ENCODE measurements at places on chromosomes 12 and 14.

DNA sequence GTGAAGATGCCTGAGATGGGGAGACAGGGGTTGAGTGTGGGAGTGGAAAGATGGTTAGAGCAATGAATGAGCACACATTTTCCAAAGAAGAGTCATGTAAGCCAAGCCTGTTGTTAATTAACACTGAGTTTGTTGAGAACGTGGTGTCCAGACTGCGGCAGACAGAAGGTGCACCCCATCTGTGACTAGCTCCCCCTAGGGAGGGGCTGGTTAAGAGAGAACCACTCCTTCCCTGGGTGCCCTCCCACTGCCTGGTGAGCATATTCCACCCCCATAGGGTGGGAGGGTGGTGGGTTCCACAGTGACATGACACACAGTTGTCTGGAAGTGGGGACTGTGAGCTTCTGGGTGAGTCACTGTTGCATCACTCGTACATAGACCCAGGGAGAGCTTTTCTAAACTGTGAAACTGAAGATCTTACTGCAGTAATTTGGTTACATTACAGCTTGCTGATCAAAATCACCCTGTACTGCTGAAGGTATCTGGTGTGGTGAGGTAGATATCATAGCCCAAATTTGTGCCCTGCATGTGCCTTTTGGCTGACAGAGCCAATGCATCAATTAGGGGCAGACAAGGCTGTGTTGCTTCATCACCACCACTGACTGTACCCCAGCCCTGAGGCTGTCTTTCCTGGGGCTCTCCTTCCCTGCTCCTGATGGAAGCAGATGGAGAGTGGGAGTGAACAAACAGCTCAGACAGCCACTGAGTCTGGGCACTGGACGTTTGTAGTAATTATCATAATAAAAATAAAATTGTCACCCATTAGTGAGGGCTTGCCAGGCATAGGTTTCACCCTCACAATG, 150.9 kb downstream of the EMP1 start:
- peak; percentile 67 for DNase-seq

GRCh38 chr12:118346895-118347294, 25.8 kb downstream of the TAOK3 start:
- DNase-seq, result no peak

- DNase-seq, result no peak
Measured at GRCh38 chr14:83975435-83975834, 1554.5 kb upstream of the FLRT2 start.

DNA sequence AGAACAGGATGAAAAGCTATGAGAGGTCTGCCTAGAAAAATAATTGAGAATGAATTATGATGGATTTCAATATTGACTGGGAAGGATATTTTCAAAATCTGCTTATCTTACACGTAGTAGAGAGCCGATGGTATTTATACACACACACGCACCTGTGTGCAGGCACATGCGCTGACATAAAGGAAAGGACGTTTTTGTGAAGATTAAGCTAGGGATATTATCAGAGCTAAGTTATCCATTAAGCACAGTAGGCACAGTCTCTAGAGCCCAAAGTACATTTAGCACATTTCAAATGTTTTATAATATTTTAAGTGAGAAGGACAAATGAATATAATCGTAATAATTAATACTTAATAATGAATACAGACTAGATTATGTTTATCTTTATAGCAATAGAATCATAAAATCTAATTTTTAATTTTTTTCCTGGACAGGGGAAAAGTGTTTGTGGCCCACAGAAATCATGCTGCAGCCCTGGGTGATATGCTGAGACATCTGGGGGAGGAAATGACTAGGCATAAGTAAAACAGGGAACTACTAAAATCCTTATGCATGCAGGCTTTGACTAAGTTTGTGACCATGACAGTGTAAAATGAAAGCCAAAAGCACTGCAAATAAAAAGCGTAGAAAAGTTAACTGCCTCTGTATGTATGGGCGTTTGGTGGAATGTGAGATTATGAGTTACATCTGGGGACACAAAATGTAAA, 146.1 kb downstream of the KITLG start:
- no peak for DNase-seq

- no peak for DNase-seq
Measured at GRCh38 chr14:55052269-55052930, 953 bp downstream of the MAPK1IP1L start.

DNA sequence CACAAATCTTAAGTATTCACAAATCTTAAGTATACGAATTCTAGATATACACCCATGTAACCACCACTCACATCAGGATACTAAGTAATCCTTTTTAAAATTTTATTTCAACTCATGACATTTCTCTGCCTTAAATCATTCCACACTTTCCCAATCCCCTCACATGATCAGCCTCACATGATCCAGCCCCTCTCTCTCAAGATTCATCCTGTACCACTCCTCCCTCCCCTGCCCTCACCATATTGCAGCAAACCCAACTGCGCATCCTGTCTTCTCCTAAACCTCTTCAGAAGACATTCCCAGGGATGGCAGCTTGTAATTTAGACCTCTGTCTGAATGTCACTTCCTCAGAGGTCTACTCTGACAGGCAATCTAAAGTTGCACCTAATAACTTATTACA, 1.7 kb upstream of the EIF4B start:
- peak; percentile 13 for DNase-seq

DNA sequence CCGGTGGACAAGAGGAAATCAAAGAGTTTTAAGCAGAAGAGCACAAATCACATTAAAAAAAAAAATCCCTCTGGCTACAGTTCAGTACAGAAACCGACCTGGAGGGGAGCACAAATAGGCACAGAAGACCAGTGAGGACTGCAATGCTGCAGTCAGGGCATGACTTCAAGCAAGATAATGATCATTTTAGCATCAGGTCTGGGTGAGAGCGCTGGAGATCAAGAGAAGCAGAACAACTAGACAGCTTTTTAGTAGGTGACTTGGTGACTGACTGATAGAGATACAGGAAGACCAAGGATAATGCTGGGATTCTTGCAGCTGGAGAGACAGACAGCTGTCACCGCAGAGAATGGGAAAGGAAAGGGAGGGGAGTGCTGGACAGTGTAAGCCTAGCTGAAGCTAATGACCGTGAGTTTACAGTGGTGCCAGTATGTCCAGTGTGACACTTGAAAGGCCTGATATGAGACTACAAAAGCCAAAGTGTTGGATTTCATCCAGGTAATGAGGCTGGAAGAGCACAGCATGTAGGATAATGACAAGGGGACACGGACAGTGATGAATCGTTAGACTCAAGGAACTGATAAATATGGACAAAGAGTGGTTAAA, 5.6 kb downstream of the NFYB start:
- DNase-seq, result no peak

GRCh38 chr12:132236930-132237771, 92.2 kb downstream of the GALNT9 start:
- DNase-seq, result no peak

- DNase-seq, result no peak
Measured at GRCh38 chr12:18068355-18068754, 21.6 kb downstream of the RERGL start.

- DNase-seq, result no peak
Measured at GRCh38 chr14:92922155-92922735, 705 bp upstream of the CHGA start.

GRCh38 chr14:58299401-58300330, 1.3 kb downstream of the ARID4A start:
- no peak for DNase-seq

- no peak for DNase-seq
Measured at GRCh38 chr14:69591317-69591716, 16.6 kb upstream of the CCDC177 start.

DNA sequence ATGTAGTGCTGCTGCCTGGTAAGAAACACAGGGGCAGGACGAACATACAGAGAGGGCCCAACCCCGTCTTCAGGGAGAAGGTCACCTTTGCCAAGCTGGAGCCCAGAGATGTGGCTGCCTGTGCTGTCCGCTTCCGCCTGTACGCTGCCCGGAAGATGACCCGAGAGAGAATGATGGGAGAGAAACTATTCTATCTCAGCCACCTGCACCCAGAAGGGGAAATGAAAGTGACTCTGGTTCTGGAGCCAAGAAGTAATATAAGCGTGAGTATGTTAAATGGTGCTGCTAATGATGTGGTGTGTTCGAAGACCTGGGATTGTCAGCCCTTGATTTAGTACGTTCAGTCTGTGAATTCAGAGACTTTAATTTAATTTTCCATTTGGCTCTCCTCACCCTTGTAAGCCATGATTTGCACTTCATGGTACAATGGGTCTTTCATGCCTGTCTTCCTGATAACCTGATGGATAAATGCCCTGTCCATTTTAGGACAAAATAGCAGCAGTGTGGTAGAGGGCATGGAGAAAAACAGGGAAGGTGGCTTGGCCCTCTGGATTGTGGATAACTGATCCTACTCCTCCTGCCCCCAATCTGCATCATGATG, 318.9 kb downstream of the SNAPC1 start:
- DNase-seq, result no peak

Data from HCEC 1CT (cell line).